ENCODE measurements at places on chromosomes 1 and 21.

- peak; percentile 28 for DNase-seq
These were observed 33.8 kb downstream of the GDAP2 start for GRCh38 chr1:117895482-117896114.

- DNase-seq = no peak
These were observed 79.8 kb upstream of the HAO2 start for GRCh38 chr1:119288751-119289150.

DNA sequence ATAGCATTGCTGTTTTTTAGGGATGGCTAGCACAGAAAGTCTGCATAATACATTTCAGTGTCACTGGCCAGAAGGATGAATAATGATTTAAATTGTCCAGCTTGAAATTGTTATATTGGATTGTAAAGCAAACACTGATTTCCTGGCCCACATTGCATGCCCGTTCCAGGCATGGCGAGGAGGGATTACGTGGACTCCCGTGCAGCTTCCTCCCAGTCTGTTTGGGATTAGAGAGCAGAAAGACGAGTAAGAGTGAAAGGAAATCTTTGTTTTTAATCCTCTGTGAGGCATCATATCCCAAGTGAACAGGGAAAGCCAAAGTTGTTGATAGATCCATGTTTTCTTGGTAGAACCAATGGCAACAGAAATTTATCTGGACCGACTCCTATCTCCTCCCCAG lies 8.4 kb downstream of the TRIM58 start:
- DNase-seq = no peak

DNA sequence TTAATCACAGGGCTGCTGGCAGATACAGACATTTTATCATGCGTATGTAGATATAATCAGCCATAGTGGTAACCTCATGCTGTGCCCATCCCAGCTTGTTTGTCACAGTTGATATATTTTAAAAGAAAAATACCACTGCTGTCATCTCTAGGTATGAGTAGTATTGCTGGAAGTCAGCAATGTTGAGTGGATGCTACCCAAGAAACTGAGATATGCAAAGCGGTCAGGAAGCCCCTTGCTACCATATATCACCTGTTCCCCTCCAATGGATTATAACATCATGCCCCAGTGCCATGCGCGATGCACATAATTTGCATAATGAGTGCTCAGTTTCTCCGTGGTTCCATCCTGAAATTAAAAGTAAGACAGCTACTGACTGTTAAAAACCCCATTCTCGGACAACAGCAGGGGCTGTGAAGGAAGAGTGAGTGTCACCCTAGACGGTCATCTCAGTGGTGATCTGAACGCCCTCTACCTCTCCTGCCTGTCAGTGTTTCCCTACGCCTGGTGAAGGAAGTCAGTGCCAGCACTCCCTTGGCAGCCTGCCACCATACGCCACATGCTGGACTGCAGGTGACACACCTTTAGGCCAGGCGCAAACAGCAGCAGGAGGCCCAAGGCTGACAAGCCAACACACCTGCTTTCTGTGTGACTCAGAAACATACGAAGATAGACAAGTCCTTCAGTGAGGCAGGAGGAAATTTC lies 2.7 kb downstream of the IL10RB start:
- DNase-seq = no peak

GRCh38 chr1:230868736-230869385 lies 540 bp upstream of the C1orf198 start:
- no peak for DNase-seq

DNA sequence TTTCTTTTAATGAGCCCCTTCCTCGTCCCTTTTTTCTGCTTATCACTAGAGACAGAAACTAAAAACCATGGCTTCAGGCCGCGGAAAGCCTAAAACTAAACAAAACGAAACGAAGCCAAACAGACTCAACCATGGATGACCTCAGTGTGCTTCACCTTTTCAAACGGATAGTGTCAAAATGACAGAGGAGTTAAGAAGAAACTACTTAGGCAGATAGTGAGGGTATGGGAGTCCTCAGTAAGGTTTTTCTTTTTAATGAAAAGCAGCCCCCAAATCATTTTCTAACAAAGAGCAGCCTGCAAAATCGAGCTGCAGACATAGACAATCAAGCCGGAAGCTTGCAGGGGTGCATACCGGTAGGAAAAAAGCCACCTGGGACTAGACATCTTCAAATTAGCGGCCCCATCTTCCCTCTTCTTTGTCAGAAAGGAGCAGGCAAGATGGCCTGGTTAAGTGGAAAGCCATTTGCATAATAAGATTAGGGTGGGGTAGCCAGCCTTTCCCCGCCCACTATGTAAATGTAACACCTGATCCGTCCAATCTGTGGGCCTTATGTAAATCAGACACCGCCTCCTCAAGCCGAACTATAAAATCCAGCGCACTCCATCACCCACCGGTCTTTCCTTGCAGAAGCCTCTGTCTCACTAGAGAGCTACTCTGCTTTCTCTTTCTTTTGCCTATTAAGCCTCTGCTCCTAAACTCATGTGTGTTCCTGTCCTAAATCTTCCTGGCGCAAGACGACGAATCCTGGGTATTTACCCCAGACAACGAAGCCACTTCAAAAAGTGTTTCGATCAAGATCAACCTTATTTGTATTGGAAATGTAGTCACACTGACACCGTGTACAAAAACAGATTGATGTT lies 6.2 kb upstream of the ERO1B start:
- DNase-seq = no peak

DNA sequence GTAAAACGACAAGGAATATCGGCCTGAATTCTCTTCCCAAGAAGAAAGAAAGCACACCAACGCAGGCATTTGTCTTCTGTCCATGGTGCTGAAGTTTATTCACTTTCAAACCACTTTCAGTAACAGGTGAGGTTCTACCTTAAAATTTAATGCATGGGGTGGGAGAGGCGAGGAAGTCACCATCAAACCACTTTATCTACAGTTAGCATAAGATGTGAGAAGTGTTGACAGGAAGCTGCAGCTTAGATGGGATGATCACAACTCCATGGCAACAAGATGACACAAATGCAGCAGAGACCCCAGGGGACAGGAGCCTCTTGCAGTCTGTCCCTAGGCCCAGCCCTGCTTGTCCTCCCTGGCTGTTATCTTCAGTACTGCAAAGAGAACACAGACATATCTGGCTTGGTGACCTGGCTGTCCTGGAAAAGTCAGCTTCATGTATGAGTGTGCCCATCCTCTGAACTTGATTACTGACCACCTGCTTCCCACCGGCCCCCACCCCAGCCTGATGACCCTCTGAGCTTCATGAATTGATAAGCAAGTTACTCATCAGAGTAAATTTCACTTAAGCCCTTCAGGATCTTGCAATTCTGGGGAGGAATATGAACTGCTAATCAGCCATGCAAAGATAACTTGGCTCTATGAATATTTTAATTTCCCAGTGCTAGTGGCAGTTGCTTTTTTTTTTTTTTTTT lies 1.8 kb downstream of the NPPA start:
- DNase-seq = no peak

GRCh38 chr1:14149431-14149830 lies 449.1 kb upstream of the KAZN start:
- DNase-seq = no peak

- DNase-seq = no peak
These were observed 27.6 kb downstream of the RUNX3 start for GRCh38 chr1:24902471-24902891.

DNA sequence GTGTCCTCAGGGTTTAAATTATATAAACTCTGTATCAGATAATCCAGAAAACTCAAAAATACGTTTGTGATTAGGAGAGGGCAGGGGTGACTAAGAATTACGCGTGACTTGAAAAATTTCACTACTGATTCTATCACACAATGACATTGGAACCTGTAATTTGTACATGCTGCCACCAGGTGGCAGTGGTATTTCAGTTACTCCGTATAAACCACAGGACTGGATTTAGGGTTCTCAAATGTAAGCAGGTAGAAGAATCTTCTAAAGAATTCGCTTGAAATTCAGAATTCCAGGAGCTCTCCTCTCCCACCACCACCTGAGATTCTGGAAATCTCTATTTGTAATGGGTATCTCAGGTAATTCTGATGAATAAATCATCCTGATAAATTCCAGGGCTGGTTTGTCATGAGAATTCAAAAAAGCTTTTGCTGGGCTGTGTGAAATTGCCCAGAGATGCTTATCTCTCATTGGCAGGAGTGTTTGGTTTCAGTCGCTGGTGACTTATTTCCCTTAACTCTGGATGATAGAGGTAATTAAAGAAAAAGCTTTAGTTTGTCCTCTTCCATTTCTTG lies 1.7 kb upstream of the KRTAP7-1 start:
- DNase-seq = no peak

DNA sequence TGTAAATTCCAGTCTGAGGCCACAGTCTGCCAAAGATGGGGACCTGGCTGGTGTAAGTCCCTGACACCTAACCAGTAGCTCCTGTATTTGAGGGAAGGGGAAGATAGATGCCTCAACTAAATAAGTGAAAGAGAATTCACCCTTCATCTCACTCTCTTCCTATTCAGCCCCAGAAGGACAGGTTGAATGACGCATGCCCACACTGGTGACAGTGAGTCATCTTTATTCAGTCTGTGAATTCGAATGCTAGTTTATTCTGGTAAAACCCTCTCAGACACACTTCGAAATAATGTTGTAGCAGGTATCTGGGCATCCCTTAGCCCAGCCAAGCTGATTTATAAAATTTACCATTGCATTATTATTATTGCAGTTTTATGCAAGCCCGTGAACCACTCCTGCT lies 617.0 kb upstream of the PRMT6 start:
- no peak for DNase-seq

DNA sequence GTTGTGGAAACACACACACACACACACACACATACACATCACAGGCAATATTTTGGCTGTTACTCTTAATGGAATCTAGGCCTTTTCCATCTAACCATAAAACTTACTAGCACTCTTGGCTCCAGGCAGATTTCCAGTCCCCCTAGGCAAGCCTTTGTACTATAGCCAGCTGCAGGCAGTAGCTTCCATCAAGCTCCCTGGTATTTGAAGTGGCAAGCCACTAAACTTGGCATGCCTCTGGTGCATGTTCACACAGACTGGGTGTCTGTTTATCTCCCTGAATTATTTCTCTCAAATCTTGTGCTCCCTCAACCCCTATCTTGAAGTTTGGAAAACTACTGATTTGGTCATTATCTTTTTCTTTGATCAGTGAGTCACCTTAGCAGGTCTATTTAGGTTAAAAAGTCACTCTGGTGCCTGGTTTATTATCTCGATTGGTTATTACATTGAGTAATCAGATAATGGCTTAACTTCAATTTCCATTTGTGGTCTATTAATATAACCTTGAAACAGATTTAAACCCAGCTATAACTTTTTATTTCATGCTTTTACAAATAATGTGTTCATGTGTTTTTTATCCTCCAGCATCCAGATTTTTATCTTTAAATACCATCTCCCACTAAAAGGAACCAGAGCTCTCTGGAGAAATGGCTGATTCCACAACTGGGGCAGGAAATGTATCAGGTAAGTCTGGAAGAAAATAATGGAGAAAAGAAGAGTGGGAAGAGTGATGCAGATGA lies 2.7 kb upstream of the RBM15 start:
- DNase-seq = no peak

DNA sequence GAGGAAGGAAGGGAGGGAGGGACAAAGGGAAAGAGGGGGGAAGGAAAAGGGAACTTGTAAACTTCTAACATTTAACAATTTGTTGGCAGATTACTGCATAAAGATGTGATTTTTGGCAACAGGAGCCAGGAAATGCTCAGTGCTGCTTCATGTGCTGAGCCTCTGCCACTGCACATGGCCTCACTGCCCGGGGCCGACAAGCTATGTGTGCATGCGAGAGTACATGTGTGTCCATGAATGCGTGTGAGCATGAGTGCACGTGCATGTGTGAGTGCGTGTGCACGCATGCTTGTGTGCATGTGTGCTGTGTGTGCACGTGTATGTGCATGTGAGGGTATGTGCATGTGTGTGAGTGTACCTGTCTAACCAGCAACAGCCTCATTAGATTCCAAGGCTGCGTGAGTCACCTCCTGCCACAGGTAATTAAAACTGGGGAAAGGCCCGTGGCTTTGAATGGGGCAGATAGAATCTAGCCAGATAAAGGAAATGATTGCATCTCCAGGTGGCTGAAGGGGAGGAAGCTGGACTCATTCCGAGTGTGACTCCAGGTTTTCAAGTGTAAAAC lies 41.4 kb upstream of the TSPEAR start:
- no peak for DNase-seq

GRCh38 chr1:115306146-115306545 lies 31.9 kb downstream of the NGF start:
- DNase-seq = no peak

DNA sequence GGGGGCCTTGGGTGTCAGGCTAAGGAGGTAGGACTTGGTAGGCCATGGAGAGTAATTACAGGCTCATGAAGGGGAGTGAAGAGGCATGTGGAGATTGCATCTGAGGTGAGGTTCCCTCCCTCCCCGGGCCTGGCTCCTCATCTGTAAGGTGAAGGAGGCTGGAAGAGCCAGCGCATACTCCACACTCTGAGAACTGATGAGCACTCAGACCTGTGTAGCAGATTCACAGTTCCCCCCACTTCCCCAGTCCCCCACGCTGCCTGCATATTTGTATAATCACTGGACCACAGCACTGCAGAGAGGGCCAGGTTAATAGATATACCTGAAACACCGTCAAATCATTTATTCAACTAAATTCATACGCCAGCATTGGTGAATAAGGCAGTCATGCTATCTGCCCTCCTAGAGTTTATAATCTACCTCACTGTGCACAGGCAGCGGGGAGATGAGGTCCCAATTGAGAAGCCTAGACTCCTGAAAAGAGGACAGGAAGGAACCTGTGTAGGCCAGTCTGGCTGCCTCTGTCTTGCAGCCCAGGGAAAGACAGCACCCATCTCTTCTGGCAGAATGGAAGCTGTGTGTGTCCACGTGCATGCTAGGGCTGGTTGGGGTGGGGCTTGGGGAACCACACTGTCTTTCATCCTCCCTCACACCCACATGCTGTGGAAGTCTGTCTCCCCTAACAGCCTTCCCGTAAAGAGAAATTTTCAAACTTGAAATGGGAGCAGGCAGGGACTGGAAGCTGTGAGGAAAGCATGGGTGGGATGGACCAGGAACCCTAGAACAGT lies 110.6 kb upstream of the ATP1A1 start:
- DNase-seq = no peak

DNA sequence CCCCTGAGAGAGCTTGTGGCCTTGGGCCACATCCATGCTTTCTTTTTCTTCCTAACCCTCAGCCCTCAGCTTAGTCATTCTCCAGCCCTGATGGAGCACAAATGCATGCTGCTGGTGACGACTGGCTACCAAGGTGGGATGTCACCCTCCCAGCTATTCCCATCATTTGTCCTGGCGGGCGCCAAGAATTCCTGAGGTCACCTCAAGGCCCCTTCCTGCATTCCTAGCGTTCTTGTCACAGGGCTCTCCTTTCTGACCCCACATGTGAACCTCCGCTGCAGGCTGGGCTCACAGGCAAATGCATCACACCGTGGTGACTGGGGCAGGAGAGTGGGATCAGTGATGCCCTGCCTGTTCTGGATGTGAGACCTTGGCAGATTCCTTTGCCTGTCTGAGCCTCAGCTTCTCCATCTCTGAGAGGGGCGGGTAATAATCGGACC lies 53.4 kb upstream of the IFFO2 start:
- DNase-seq = no peak

- DNase-seq = peak; percentile 73
These were observed at the start of gene FGGY for GRCh38 chr1:59296358-59297256. Gene FGGY, plus strand, starts transcription at chr1:59297094. Its CDS starts 24,456 bp downstream, at chr1:59321550.

GRCh38 chr1:194950584-194950983 lies 1657.7 kb downstream of the KCNT2 start:
- no peak for DNase-seq

GRCh38 chr1:33143176-33143575 lies 38.7 kb downstream of the TRIM62 start:
- DNase-seq = no peak

GRCh38 chr1:202018468-202019234 lies 8.3 kb downstream of the ELF3 start:
- DNase-seq = no peak

GRCh38 chr1:193355626-193356025 lies 169.2 kb upstream of the B3GALT2 start:
- no peak for DNase-seq

- no peak for DNase-seq
These were observed 83.3 kb upstream of the TNR start for GRCh38 chr1:175826705-175827104.

Measured in stimulated activated CD8-positive, alpha-beta memory T cell treated with anti-CD3 and anti-CD28 coated beads, Interleukin-4, amount 100 ng/mL, for 1 hour (primary cell).